Uterus (tissue), 4 donors: ENCODE measurements at places on chromosomes 7 and 10. TPM values are rescaled to one million over a fixed set of nuclear protein-coding genes. Genes with fewer than 3 reads are reported as not detected.

DNA sequence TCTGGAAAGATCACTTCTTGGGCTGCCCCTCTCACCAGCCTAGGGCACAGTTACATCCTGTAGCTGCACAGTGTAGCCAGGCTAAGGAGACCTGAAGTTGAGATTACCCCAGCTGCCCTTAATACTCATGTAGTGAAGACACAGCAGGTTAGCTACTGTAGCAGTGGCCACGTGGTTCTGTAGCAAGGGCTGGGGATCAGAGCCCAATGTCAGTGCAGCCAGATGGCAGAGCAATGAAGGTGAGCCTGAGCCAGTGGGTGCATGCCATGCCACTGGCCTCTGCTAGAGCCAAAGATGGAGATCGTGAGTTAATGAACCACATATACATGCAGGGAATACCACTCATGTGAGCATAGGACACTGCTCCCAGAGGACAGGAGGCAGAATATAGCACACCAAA lies 15.5 kb downstream of the AMPH start:
- no peak for DNase-seq
- H3K36me3 ChIP-seq: no peaks in the 10 kb centered on the region
- H3K4me1 ChIP-seq: no peaks in the 10 kb centered on the region

The ARL5B gene
- 13.8 TPM for total RNA-seq

The ANXA8L1 gene
- total RNA-seq: 0.52 TPM

- no peaks in the 10 kb centered on the region for H3K36me3 ChIP-seq
- peak; percentile 40 for DNase-seq
- no peaks in the 10 kb centered on the region for H3K27me3 ChIP-seq
- no peaks in the 10 kb centered on the region for H3K4me1 ChIP-seq
- H3K4me3 ChIP-seq: no peak overlapping the region
- H3K27ac ChIP-seq: no peak overlapping the region
Measured at GRCh38 chr10:33134011-33134751, 176.2 kb upstream of the ITGB1 start.

GRCh38 chr10:32084185-32084851 lies 28.1 kb upstream of the KIF5B start:
- no peaks in the 10 kb centered on the region for H3K36me3 ChIP-seq
- no peaks in the 10 kb centered on the region for H3K4me1 ChIP-seq
- peak; percentile 18 for DNase-seq
- H3K27ac ChIP-seq: no peak overlapping the region
- no peak overlapping the region for H3K4me3 ChIP-seq

DNA sequence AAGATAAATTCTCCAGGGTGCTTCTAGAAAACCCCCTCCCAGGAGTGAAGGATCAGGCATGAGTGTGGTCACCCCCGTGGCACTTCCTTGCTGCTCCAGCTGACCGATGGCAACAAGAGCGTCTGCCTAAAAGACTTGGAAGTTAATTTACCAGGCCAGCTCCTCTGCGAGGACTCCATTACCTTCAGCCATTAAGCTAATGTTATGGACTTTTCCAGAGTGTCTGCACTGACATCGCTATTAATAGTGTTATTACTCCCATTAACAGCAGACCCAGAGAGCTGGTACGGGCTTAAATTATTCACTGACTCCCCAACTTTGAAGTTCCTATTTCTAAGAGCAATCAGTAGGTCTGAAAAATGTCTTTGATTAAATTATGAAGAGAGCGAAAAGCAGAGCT lies 345.8 kb downstream of the PLXNA4 start:
- DNase-seq: no peak
- H3K4me3 ChIP-seq: no peak overlapping the region
- H3K4me1 ChIP-seq: no peaks in the 10 kb centered on the region
- H3K36me3 ChIP-seq: no peaks in the 10 kb centered on the region
- no peak overlapping the region for H3K27ac ChIP-seq

DNA sequence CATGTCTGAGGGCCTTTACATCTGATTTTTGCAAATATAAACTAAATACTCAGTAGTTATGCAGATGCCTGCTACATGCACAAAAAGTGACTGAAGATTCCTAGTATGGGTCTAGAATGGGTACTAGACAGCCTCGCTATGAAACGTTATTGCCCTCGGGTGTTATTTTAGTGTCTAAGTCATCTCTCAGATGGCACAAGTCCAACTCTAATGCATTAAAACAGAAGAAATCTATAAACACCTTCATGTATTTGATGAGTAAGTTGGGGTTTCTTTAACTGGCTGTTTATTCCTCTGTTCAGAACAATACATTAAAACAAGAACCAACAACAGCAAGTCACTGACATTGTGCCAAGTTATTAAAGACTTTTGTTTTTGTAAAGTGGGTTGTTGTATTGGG lies 41.6 kb downstream of the TEX36 start:
- H3K27me3 ChIP-seq: no peaks in the 10 kb centered on the region
- H3K36me3 ChIP-seq: no peaks in the 10 kb centered on the region
- DNase-seq: no peak
- H3K27ac ChIP-seq: no peak overlapping the region
- H3K4me1 ChIP-seq: no peaks in the 10 kb centered on the region
- no peak overlapping the region for H3K4me3 ChIP-seq

GRCh38 chr10:117240621-117241529 lies at the start of gene SLC18A2:
Gene SLC18A2, plus strand, starts transcription at chr10:117241114. Its CDS starts 580 bp downstream, at chr10:117241694.
- no peak within 1 kb of the TSS for H3K27ac ChIP-seq
- no peaks in the 10 kb centered on the region for H3K27me3 ChIP-seq

- no peaks in the 10 kb centered on the region for H3K27me3 ChIP-seq
- H3K27ac ChIP-seq: no peak overlapping the region
- DNase-seq: no peak
Measured at GRCh38 chr10:71780719-71781118, 7.4 kb upstream of the VSIR start.

DNA sequence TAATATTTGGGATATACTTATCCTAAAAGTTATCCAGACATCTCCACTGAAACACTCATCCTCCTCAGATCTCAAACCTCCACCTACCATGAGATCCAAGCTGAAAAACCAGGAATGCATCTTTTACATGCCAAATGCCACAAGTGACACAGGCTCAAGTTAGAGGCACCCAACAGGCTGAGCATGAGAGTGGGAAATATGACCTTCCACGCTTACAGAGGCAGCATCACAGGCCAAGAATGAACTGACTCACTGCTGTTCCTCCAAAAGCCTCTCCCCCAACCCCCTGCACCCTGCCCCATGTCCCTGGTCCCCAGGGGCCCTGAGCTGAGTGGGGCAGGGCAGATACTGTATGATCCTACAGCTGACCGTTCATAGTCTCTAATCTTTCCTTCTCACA lies 4.8 kb upstream of the MTPAP start:
- H3K36me3 ChIP-seq: no peaks in the 10 kb centered on the region
- DNase-seq: no peak
- no peak overlapping the region for H3K27ac ChIP-seq
- no peak overlapping the region for H3K4me3 ChIP-seq
- no peaks in the 10 kb centered on the region for H3K27me3 ChIP-seq

The ADCYAP1R1 gene
- total RNA-seq: 22.0 TPM

The WEE2 gene
- 0.07 TPM for total RNA-seq

GRCh38 chr7:84196084-84196503 lies 1.5 kb upstream of the SEMA3A start:
- H3K27me3 ChIP-seq: no peaks in the 10 kb centered on the region
- no peak for DNase-seq
- no peaks in the 10 kb centered on the region for H3K4me1 ChIP-seq
- H3K36me3 ChIP-seq: no peaks in the 10 kb centered on the region
- H3K4me3 ChIP-seq: no peak overlapping the region
- no peak overlapping the region for H3K27ac ChIP-seq

The TMEM196 gene
- not detected for total RNA-seq

GRCh38 chr10:122112625-122113160 lies 123.7 kb downstream of the TACC2 start:
- no peaks in the 10 kb centered on the region for H3K27me3 ChIP-seq
- peak; percentile 88 for DNase-seq
- H3K4me3 ChIP-seq: peak overlapping the region; percentile 64
- H3K4me1 ChIP-seq: peaks cover 6% of the 10 kb centered on the region

DNA sequence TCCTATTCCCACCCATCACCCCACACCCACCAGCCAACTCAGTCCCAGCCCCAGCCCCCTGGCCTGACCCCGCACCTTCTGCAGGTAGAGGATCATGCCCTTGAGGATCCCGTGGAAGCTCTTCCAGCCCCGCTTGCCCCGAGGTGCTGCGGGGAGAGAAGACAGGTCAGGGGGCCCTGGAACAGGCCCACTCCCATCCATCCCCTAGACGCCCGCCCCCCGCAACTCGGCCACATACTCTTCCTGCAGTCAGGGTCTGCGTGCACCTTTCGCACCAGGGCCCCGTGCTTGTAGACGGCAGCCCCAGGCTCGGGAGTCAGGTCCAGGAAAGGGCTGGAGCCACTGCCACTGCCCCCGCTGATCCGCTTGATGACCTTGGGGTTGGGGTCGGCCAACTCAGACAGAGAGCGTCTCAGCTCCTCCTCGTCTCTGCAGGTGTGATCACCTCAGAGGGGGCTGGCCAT lies 9.6 kb downstream of the NFKB2 start:
- no peak for DNase-seq
- H3K27ac ChIP-seq: peak overlapping the region; percentile 91
- no peak overlapping the region for H3K4me3 ChIP-seq
- no peaks in the 10 kb centered on the region for H3K27me3 ChIP-seq

The ANKRD2 gene
- not detected for total RNA-seq

DNA sequence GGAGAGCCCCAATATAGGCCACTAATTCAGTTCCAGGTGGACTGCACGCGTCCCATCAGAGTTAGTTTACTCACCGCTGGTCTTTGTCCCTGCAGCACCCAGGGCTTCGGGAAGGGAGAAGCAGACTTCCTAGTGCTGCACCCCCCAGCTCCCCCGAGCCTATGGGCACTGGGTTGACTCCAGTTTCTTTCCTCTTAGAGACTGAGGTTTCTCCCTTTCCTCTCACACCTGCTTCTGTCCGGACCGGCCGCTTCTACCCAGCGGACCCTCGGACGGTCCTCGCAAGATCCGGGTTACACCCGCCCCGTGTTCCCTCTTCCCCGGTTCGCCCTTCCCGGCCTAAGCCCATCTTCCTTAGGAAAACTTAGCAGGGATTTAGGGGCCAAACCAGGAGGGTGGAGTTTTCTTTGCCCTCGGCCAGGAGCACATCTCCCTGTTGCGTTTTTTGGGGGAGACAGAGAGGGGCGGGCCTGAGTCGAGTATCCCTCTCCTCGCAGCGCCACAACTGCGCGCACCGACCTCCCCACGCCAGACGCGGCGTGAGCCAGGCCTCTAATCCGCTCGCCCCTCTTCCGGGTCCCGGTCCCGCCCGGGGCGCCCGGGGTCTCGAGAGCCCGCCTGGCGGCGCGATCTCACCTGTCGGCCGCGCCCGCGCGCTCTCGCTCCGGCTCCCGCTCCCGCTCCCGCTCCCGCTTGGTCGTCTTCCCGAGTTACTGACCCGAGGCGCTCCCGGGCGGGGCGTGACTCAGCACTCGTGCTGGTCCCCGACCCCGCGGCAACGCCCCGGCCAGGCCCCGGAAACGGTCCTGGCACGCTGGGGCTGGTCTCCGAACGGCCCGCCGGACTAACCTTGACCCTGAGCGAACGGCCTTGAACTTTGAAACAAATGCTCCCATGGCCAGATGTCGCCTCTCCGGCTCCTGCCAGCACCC lies at the start of gene AIFM2:
AIFM2 (minus strand) TSS at position 728 of the 932 bp plus-strand sequence. CDS start 8,741 bp downstream, outside the sequence.
- no peaks in the 10 kb centered on the region for H3K36me3 ChIP-seq
- H3K27ac ChIP-seq: peak within 1 kb of the TSS; percentile 70
- peak; percentile 75 for DNase-seq
- no peaks in the 10 kb centered on the region for H3K27me3 ChIP-seq
- H3K4me1 ChIP-seq: peaks cover 5% of the 10 kb centered on the region

The AMPH gene
- total RNA-seq: 11.4 TPM

GRCh38 chr10:120474956-120475355 lies 17.9 kb downstream of the PLPP4 start:
- DNase-seq: no peak
- H3K36me3 ChIP-seq: no peaks in the 10 kb centered on the region
- no peak overlapping the region for H3K27ac ChIP-seq
- H3K4me3 ChIP-seq: no peak overlapping the region
- no peaks in the 10 kb centered on the region for H3K4me1 ChIP-seq

DNA sequence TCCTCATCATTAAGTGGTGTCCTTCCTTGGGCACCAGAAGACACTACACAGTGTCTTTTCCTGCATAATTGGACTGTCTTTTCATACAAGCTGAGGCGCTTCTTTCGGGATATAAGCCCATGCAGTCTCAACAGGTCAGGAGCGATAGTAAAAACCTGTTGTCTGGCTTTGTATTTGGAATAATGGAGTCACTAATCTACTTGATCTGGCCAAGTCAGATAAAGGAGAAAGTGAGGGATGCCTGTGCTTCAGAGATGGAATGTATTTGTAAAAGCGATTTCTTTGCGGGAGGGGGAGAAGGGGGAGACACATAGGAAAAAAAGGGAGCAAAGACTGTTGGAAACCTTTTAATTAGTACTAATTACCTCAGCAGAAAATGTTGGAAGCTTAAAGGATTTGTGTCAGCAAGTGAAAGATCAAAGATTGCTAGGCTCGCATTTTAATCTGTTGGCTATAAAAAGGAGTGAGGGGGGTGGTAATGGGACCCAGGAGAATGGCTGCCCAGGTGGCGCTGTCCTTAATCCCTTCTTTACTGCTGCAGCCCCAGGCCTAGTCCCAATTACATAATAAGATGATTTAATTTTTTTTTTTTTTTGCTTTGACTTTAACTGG lies 581.4 kb downstream of the LRMDA start:
- no peaks in the 10 kb centered on the region for H3K27me3 ChIP-seq
- no peak for DNase-seq
- H3K4me3 ChIP-seq: no peak overlapping the region

DNA sequence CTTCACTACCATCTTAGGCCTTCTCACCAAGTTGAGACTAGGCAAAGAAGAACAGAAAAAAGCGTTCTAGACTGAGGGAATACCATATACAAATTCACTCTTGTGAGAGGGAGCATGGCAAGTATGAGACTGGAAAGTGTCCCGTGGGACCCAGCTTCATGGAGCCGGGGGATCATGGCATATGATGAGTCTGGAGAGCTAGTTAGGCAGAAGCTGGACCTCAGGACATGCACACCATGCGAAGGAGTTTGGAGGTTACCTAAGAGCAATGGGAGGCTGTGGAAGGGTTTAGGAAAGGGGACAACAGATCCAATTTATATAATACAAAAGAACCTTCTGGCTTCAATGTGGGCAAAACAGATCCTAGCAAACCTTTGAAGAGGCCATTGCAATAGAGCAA lies 34.1 kb downstream of the STK17A start:
- no peaks in the 10 kb centered on the region for H3K36me3 ChIP-seq
- H3K27me3 ChIP-seq: no peaks in the 10 kb centered on the region
- DNase-seq: no peak
- peaks cover 9% of the 10 kb centered on the region for H3K4me1 ChIP-seq

The NEUROG3 gene
- not detected for total RNA-seq

GRCh38 chr7:133481676-133482075 lies 228.8 kb downstream of the EXOC4 start:
- DNase-seq: no peak
- no peak overlapping the region for H3K27ac ChIP-seq
- no peak overlapping the region for H3K4me3 ChIP-seq
- H3K27me3 ChIP-seq: no peaks in the 10 kb centered on the region

- no peak overlapping the region for H3K27ac ChIP-seq
- no peaks in the 10 kb centered on the region for H3K4me1 ChIP-seq
- no peak overlapping the region for H3K4me3 ChIP-seq
- H3K36me3 ChIP-seq: no peaks in the 10 kb centered on the region
- no peaks in the 10 kb centered on the region for H3K27me3 ChIP-seq
- DNase-seq: no peak
Measured at GRCh38 chr7:96183163-96183670, 138.7 kb downstream of the SLC25A13 start.

The TAS2R40 gene
- not detected for total RNA-seq
